ENCODE measurements at places on chromosomes 4 and X.

DNA sequence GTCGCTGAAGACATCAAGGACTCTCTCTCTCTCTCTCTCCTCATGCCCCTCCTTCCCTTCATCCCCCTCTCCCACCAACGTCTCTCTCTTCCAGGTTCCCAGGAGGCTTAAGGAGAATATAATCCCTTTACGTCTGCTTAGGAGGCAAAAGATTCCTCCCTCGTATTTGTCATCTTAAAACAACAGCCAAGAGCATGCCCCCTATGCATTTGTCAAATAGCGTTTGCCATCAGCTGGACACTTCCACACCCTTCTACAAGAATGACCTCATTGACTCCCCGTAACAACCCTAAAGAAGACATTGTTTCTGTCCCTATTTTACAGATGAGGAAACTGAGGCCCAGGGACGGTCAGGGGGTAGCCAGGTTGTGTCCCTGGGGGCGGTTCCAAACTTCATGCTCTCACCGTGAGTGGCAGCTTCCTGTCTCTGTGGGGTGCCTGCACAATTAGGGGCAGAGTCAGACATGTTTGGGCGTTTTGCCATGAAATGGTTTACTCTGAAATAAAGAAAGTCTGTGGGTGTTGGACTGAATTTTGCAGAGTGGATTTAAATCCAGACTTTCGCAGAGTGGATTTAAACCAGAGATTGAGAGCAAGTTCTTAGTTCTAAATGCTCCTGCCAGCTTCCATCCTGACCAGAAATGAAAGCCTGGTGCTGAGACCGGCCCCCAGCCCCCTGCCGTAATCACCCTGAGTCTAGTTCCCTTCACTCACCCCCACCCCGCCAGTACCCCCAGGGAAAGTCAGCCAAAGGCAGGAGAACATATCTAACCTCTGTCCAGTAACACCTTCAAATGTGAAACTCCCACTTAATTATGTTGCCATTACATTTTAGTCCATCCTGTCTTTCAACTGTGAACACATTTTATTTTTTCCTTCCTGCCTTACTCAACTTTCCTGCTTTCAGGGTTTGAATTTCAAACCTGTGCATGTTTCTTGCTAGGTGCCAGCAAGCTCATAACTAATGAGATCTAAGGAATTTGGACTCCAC lies 44.3 kb upstream of the TBL1X start:
- no peak for DNase-seq

GRCh38 chrX:3728454-3728853 lies 15.0 kb upstream of the PRKX start:
- no peak for DNase-seq

DNA sequence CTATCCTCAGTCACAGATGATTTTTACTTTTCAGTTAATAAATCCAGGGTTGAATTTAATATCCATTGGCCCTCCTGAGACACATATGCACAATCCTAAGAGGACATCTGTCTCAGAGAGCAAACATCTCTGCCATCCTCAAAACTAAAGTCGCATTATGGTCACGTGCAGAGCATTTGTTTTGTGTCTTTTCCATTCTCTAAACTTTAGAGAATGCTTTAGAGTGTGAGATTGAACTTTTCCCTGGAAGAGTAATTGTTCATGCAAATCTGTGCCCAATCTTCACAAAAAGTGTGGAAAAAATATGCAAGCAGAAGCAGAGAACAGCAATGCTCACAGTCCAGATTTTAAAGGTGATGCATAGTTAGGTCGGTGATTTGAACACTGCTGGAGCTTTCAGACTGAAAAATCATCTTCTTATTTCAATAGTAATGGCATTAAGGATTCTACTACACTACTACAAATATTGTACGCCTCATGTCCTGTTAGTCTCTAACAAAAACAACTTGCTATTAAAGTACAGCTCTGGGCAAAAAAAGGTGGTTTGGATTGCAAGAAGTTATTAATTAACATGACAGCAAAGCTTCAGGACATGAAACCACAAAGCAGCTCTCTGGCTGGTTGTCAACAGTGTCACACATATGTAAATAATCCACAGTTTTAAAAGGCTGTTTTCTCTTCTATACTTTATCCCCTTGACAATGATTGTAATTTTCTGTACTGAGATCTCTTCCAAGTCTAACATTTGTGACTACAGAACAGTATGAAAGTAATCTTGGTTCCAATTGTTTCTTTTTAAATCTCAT lies 19.9 kb downstream of the DCHS2 start:
- no peak for DNase-seq

GRCh38 chr4:143127621-143128020 lies 57.1 kb upstream of the USP38 start:
- DNase-seq: no peak

- DNase-seq: no peak
These were observed 94.9 kb downstream of the TENM3 start for GRCh38 chr4:182338063-182338462.

GRCh38 chr4:74283614-74284013 lies 24.7 kb upstream of the EPGN start:
- no peak for DNase-seq

- no peak for DNase-seq
These were observed 132.1 kb upstream of the LDB2 start for GRCh38 chr4:17030543-17030942.

- no peak for DNase-seq
These were observed 4.4 kb upstream of the CHM start for GRCh38 chrX:86051741-86052140.

DNA sequence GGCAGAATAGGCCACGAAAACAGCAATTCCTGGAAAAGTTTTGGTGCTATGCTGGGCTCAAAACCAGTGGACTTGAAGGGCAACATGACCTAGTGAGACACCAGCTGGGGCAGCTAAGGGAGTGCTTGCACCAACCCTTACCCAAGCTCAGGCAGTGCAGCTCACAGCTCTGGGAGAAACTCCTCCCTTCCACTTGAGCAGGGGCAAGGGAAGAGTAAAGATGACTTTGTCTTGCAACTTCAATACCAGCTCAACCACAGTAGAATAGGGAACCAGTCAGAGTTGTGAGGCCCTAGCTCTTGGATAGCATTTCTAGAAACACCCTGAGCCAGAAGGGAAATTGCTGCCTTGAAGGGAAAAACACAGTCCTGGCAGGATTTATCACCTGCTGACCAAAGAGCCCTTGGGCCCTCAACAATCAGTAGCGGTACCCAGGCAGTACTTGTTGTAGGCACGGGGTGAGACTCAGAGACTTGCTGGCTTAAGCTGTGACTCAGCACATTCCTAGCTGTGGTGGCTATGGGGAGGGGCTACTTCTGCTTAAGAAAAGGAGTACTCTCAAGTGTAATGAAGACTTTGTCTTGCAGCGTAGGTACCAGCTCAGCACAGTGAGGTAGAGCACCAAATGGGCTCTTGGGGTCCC lies 19.7 kb upstream of the ABCG2 start:
- DNase-seq: no peak

GRCh38 chr4:118171381-118171780 lies 137.1 kb downstream of the NDST3 start:
- no peak for DNase-seq

GRCh38 chrX:13253223-13253622 lies 66.6 kb downstream of the ATXN3L start:
- DNase-seq: no peak

DNA sequence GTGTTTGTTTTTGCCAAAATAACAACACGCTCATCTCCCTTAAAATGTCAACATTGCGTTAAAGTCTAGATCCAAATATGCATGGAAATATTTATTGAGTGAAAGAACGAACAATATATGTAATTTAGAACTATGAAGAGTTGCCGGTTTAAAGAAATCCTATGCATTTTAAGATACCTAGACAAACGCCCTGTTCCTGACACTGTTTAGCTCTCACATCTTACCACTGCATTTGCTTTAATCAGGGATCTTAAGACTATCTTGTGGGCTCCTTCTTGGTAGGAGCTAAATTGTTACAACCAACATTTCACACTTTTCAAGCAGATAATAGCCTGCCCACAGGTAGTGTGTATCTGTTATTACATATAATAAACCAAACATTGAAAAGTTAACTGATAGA lies 96.6 kb upstream of the RPS6KA3 start:
- DNase-seq: no peak

- DNase-seq: no peak
These were observed 335.0 kb downstream of the BMPR1B start for GRCh38 chr4:95092766-95093165.

GRCh38 chr4:160811956-160812355 lies 1351.8 kb downstream of the FSTL5 start:
- no peak for DNase-seq

DNA sequence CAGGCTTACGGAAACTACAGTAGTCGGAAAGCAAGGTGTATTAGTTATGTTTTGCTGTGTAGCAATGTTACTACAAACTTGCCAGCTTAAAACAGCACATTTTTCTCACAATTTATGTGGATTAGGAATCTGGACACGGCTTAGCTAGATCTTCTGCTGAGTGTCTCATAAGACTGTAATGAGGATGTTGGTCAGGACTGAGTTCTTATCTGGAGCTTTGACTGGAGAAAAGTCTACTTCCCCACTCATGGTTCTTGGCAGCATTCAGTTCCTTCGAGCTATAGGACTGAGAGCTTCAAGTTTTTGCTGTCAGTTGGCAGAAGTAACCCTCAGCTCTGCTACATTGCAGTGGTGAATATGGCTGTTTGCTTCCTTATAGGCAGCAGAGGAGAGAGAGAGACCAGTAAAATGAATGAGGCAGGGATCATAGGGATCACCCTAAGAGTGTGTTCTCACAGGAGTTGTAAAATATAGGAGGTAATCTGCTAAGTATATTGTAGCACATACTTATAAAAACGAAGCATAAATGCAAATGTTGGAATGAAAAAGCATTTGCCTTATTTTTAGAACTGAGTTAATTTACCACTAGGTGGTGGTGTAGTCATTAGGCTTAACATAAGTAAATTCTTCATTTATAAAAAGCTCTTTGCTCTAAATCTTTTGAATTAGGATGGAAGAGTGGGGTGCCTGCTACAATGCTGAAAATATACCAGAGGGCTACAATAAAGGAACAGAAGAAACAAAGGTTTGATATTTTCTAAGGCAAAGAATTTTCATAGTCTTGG lies 38.6 kb downstream of the ALG13 start:
- no peak for DNase-seq

GRCh38 chr4:150238591-150238990 lies 160.3 kb downstream of the DCLK2 start:
- DNase-seq: no peak

DNA sequence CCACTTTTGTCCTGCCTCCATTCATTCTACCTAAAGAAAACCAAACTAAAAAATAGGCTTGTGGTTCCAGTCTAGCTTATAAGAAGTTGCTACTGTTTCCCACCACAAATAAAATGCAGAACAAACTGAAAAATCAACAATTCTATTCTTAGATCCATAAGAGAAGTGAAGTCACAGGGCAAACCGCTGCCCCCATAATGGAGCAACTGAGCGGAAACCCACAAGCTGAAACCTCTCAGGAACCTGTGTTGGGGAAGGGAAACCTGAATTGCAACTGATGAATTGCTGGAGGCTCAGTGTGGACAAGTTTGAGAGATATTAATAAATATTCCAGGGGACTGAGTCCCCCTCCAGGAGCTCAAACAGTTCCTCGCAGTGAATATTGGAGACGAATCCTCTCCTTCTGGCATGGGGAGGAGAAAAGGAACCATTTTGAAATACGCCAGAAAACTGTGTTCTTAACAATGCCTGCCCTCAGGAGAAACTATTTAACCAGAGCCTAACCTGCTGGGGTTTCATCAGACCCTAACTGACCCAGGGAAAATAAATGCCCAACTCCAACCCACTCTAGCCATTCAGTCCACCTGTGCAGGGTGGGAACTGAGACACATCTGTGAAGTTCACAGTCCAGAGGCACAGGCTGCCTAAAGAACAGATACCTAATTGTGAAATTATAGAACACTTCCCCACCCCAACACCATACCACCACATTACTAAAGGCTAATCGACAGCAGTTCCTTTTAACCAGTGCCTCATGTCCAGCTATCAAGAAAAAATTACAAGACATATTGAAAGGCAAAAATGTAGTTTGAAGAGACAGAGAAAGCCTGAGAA lies 22.8 kb upstream of the SH3RF1 start:
- DNase-seq: no peak

DNA sequence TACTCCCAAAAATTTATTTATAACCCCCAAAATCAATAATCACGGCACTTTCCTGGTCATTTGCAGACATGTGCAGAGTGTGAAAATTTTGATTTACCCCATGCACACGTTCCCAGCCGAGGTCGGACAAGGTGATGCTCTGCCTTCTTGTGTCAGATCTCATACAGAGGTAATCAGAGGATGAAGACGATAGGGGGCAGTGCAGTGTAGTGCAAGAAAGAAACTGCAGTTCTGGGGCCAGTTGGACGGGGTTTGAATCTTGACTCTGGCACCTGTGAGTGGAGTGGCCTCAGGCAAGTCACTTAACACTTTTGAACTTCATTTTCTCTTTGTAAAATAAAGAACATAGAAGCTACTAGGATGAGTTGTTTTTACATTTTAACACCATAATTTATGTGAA lies 88.4 kb downstream of the FRMPD3 start:
- DNase-seq: no peak

- DNase-seq: no peak
These were observed 6.6 kb downstream of the PF4V1 start for GRCh38 chr4:73859614-73860088.

GRCh38 chr4:155885666-155886065 lies 17.8 kb upstream of the TDO2 start:
- no peak for DNase-seq

DNA sequence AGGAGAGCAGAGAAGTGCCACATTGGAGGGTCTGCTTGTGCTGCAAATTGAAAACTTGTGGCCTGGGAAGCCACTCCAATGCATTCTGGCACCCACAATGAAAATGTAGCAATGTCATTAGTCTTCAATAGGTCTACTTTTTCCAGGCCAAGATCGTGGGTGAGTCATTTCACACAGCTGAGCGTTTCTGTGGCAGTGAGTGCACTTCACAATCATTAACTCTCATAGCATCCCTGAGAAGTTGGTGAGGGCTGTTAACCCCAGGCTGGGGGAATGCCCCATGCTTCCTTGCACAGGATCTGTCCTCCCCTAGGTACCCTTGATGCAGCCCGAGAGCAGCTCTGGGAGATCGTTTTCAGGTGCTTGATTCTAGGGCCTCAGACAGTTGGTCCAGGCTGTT lies 196.8 kb upstream of the ATP6AP2 start:
- DNase-seq: no peak

GRCh38 chr4:10077483-10078335 lies 38.9 kb downstream of the WDR1 start:
- no peak for DNase-seq

- no peak for DNase-seq
These were observed at the start of gene RAB33B for GRCh38 chr4:139454111-139455045. TSS of gene RAB33B (plus strand) at chr4:139454121. CDS start at chr4:139454196, 75 bp downstream.

- no peak for DNase-seq
These were observed 44.8 kb downstream of the RBMX start for GRCh38 chrX:136835761-136836160.

DNA sequence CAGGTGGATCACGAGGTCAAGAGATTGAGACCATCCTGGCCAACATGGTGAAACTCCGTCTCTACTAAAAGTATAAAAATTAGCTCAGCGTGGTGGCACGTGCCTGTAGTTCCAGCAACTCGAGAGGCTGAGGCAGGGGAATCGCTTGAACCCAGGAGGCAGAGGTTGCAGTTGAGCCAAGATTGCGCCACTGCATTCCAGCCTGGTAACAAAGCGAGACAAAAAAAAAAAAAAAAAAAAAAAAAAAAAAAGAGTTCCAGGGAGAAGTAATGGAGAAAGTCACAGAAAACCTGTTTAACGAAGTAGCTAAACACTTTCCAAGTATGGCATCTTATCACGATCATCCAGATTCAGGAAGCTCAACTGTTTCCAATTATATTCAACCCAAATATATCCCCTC lies 10.9 kb downstream of the KLHL4 start:
- DNase-seq: no peak
